NCI-H1930 (cell line): ENCODE measurements at places on chromosomes 1 and 21.

DNA sequence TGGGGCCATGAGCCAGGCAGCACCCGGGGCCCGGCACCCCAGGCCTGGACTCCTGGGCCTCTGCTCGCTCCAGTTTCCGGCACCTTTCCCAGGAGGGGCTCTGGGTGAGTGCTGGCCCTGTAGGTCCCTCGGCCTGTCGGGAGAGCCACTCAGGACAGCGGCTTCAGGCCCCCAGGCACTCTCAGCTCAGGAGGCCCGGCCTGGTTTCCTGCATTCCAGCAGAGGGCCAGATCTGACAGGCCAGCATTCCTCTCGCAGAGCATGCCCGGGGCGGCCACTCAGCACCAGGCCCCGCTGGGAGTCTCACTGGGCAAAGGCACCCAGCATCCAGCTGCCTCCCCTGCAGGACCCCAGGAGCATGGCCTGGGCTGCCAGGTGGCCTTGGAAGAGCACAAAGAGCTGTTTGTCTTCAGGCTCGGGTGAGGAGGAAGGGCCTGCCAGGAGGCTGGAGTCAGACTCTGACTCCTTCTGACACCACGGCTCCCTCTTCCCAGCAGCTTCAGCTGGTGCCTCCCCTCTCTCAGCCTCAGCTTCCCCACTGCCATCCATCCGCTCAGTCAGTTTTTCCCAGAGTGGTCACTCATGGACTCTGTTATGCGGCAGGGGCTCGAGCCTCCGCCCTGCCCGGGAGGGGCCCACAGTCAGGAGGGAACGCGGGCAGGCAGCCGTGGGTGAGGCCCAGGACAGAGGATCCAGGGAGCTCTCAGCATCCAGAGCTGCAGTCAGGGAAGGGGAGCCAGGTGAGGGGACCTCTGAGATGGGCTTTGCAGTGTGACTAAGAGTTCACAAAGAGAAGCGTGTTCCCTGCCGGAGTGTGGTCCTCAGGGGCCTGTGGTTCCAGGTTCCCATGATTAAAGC lies 51.7 kb downstream of the WNT9A start:
- no peak for DNase-seq

- DNase-seq, result no peak
Measured at GRCh38 chr1:84541679-84542078, 32.6 kb downstream of the CTBS start.

GRCh38 chr1:15153842-15154479 lies 414 bp downstream of the TMEM51 start:
- DNase-seq, result peak; percentile 38

GRCh38 chr1:17586172-17586964 lies 46.9 kb downstream of the ARHGEF10L start:
- DNase-seq, result no peak

DNA sequence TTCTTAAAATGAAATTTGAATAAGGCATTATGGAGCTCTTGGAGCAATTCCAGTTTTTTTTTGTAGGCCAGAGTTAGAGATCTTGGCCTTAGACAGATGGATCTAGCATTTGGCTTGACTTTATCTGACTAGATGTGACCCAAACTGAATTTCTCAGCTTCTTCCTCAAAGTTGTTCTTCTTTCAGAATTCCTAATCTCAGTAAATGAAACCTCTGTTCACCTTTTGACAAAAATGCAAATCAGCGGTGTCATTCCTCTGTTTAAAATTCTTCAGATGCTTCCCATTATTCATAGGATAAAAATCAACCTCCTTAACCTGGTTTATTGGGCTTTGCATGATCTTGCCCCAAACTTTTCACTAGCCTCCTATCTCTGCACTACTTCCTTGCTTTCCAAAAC lies 177.6 kb downstream of the RASAL2 start:
- no peak for DNase-seq

DNA sequence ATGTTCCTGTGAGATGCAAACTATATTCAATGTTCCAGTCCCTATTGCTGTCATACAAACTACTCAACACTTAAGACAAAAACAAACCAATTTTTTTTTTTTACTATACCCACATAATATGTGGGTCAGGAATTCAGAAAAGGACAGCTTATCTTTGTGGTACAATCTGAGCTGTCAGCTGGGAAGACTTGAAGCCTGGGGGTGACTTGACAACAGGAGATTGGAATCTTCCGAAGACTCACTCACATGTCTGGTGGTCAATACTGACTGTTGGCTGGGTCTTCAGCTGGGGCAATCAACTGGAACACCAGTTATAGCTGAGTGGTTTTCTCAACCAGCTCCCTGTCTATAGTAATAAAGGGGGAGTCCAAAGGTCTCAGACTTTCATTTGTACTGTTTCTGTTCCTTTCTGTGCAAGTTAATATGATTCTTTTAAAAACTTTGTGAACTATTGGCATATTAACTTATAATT lies 81.7 kb upstream of the ATP1B1 start:
- no peak for DNase-seq

- peak; percentile 55 for DNase-seq
Measured at GRCh38 chr1:28737307-28738132, 780 bp downstream of the YTHDF2 start.

- no peak for DNase-seq
Measured at GRCh38 chr1:40662151-40662550, 3.3 kb downstream of the RIMS3 start.

- DNase-seq, result no peak
Measured at GRCh38 chr1:1240822-1241587, 5.5 kb downstream of the C1QTNF12 start.

- no peak for DNase-seq
Measured at GRCh38 chr1:101485712-101486111, 248.9 kb downstream of the S1PR1 start.

DNA sequence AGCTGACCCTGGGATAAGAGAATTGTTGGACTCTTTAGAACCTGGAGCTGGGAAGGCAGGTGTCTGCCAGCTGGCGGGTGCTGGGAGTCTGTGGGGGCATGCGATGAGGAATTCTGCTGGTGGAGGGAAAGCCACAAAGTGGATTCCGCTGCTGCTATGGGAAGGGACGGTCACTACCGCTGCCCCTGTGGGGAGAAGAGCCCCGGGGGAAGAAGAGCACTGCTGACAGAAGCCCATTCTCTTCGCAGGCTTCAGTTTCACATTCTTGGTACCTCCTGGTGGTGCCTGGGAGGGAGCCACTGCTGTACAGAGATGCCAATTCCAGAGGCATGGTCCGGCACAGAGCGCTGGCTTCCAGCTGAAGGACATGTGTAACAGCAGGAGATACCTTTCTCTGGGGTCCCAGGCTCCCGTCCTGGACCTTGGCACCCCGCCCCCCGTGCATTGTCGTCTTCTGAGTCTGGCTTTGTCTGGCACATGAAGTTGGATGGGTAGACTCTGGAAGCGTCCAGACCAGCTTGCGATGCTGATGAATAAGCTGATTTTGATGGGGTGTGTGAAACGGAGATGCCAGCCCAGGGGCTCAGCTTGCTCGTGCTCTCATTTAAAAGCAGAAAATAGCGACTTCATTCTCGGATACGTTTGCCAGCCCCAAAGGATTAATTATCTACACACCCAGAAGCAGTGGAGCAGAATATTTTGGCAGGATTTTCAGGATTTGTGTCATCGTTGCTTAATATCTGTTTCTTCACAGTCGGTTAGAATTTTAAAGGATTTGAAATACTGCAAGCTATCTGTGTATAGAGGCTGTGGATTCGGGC lies 13.2 kb downstream of the PDXK start:
- no peak for DNase-seq

GRCh38 chr1:165542647-165543046 lies 1.2 kb upstream of the LRRC52 start:
- no peak for DNase-seq

DNA sequence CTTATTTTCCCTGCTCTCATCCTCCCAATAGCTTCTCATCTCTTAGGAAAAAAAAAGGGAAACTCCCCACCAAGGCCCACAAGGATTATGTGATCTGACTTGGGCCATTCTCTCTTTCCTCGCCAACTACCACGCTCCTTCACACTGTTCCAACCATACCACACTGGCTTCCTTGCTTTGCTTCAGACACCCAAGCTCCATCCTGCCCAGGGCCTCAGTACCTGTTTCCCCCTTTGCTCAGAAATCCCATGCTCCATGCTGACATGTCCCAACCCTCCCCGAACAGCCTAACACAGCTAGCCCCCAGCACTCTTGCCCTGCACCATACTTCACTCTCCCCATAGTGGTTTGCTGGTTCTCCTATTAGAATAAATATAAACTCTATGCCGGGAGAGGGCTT lies 39.2 kb downstream of the MAB21L3 start:
- DNase-seq, result no peak

GRCh38 chr1:241608379-241609033 lies 31.7 kb downstream of the CHML start:
- no peak for DNase-seq

DNA sequence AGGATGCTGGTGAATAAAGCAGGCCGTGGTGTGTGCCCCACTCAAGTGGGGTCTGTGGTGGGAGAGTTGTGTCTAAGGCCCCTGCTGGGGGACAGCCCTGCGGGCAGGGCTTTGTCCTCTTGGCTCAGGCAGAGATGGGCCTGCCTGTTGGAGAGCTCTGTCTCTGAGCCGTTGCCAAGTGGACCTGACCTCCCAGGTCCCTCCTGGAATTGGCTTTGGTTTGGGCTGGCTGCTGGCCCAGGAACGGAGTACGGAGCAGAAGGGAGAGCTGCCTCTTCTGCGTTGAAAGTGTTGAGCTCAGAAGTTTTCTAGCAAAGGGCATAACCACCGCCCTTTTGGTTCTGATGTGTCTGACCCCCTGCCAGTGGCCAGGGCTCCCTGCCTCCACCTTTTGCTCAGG lies 153.9 kb downstream of the PEX14 start:
- no peak for DNase-seq

DNA sequence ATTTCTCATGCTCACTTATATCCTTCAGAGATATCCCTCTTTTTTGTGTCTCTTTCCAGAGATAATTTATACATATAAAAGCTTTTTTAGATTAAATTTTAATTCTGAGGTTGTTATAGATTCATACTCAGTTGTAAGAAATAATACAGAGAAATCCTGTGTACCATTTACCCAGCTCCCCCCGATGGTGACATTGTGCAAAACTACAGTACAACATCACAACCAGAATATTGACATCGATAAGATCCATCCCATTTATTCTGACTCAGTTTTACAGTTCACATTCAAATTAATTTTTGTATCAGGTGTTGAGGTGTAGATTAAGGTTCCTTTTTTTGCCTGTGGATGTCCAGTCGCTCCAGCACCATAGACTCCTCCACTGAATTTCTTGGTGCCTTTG lies 14.3 kb downstream of the DMRTB1 start:
- DNase-seq, result no peak

DNA sequence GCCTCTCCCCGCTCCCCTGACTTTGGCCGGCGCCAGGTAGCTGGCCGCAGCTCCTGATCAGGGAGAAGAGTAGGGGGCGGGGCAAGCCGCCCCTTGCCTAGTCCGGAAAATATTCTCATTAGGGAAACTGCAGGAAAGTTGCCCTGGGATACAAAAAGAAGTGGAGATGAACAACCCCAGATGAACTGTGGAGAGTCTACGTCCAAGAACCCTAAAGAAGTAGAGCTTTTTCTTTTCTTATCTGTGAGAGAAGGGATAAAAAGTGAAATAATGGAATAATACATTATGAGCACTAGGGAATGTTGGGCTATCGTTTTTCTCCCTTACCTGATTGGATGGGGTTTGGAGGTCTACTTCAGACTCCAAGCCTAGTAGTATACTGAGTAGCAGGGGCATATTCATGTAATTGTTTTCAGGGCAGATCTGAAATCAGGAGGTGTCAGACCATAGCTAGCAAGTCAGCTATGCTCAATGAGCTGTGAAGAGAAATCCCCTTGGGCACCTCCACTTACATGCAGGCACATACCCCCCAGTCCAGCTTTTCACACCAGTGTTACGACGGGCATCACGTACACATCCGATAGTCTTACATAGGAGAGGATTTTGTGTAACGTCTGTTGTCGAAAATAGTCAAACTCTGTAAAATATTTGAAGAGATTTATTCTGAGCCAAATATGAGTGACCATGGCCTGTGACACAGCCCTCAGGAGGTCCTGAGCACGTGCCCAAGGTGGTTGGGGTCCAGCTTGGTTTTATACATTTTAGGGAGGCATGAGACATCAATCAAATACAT lies 1.7 kb upstream of the DUSP10 start:
- no peak for DNase-seq

DNA sequence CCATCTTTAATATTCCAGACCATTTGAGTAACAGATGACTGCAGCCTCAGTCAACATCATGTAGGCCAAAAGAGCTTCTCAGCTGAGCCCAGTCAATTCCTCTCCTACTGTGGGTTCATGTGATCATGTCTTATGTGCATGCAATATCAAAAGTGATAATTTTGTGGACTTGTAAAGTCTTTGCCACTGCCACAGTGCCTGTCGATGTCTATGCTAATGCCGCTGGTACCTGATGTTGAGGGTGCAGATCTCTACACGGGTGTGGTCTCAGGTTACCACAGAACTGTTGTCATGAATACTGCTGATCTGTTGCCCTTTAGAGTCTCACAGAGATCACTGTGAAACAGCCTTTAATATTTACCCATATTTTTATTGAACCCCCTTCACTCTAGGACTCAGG lies 11.3 kb upstream of the C1orf141 start:
- DNase-seq, result no peak

- no peak for DNase-seq
Measured at GRCh38 chr1:226411619-226412018, 3.7 kb upstream of the PARP1 start.

DNA sequence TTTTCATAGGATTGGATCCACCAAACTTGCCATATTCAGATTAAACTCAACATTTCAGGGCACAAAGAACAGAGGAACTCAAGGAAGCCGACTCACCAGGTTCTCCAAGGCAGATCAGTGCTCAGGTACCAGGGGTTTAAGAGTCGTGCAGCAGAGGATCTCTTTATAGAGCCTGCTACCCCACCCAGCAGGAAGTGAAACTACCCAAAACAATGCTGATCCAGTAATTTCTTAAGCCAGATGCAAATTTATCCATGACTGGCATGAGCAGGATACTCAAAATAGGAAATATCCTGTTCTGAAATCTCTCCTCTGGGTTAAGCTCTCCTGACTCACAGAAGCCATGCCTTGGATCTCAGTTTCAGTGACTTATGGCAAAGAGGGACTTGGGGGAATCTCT lies at the start of gene SPRR2A:
Gene SPRR2A, minus strand, starts transcription at position 138 of the 400 bp plus-strand sequence. CDS start 777 bp downstream, outside the sequence.
- DNase-seq, result no peak

DNA sequence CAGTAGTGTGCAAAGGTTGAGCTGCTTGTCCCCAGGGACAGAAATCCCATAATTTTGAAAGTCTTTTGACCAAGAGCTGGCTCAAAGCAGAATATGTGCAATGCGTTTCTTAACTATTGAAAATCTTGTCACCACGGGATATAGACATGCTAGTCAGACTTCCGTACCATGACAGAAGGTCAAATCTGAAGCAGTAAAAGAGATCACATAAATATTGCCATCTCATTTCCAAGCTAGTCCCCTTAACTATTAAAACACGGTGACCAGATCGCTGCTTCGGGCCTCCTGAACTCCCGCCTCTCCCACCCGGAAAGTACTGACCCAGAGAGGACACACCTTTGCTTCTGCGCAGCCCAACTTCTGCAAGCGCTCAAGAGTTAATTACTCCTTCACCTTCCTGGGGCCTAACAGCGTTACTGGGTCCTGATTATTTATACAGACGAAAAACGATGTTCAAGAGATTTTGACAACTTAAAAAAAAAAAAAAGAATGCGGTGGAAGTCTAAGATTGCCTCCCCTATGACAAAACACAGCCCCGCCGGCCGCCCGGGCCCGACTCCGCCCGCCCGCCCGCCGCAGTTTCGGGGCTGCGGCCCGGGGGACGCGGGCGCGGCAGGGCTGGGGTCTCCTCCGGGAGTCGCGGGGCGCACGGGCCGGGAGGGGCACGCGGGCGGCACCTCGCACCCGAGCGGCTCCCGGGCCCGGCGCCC lies 692 bp downstream of the SORT1 start:
- DNase-seq, result no peak
